Activated CD8-positive, alpha-beta memory T cell treated with anti-CD3 and anti-CD28 coated beads for 24 hours (primary cell): ENCODE measurements at places on chromosomes 3 and 15.

DNA sequence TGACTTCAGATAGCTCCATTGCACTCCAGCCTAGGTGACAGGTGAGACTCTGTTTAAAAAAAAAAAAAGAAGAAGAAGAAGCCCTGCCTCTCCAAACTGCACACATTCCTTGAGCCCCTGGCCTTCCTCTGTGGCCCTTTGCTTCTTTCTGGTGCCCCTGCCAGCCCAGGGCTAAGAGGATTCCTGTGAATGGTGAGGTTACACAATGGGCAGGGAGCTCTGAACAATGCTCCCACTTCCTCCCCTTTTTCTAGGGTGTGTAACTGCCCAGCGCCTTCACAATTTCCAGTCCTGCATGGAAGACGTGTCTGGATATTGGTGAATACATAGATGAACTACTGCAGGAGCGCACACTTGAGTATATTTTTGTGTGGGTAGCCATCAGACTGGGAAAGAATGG lies 3.6 kb upstream of the AMOTL2 start:
- DNase-seq = no peak

- no peak for DNase-seq
Measured at GRCh38 chr15:71335591-71335990, 220.3 kb downstream of the THSD4 start.

- no peak for DNase-seq
Measured at GRCh38 chr15:51298620-51299019, 39.8 kb downstream of the CYP19A1 start.

DNA sequence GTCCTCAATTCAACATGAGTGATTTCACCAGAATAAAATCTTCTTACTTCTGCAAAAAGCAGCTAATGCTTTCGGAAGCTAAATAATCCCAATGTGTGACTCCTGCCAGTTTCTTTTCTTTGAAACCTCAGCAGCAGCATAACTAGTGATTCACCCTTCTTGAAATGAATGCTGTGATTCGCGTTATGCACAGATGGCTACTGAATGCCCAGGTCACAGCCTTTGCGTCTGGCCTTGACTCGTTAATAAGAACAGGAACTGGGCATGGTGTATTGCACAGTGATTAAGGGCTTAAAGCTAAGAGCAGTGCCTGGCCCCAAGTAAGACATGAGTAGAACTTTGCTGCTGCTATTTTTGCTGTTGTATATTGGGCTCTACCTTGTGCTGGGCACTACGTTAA lies 19.0 kb downstream of the CGNL1 start:
- DNase-seq = no peak
